Epithelial cell of prostate (primary cell): ENCODE measurements at places on chromosomes 6 and 20.

- no peak for DNase-seq
Measured at GRCh38 chr6:98467902-98468301, 366.5 kb upstream of the POU3F2 start.

DNA sequence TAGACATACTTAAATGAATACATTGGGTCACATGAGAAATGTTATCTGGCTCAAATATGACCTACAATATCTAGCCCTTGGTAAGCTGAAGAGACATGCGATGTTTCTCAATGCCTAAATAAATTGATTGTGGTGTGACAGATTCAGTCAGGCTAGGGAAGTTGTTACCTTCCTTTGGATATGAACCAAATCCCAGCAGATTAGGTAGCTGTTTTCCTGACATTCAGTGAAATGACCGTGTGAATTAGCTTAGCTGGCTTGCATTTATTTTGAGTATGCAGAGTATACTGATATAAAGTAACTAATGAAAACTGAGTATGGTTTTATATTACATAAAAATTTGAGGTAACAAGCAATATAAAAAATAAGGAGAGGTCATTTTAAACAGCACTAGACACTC, 288.2 kb downstream of the GJA1 start:
- DNase-seq: no peak

DNA sequence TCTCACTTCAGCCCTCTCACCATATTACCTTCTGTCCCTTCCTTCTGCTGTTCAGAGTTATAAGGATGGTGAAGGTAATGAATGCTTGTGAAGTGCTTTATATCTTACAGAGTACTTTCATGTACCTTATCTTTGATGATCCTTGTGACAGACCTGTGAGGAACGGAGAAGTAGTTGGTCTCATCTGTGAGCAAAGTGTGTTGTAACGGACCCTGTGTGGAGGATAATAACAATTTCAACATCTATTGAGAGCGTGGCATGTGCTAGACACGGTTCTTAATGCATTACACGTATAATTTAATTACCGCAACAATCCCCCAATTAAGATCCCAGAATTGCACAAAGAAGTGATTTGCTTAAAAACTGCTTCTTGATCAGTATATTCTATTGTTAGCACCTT, 124.6 kb downstream of the ANKS1A start:
- no peak for DNase-seq

DNA sequence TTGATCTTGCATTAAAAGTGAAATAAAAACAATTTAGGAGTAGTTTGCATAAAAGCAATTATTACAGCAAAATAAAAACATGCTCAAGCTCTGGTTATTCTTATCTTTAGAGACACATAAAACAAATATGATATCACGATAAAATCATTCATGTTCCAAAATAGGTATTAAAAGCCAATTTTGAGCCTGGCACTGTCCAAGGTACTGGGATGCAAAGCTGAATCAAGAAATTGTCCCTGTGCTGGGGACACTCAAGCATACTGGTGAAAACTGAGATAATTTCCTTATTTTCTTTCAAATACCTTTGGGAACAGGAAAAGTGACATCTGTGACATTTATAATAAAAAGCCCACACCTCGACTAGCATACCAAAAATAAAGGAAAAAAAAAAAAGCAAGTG, 931 bp upstream of the MTCL3 start:
- no peak for DNase-seq

DNA sequence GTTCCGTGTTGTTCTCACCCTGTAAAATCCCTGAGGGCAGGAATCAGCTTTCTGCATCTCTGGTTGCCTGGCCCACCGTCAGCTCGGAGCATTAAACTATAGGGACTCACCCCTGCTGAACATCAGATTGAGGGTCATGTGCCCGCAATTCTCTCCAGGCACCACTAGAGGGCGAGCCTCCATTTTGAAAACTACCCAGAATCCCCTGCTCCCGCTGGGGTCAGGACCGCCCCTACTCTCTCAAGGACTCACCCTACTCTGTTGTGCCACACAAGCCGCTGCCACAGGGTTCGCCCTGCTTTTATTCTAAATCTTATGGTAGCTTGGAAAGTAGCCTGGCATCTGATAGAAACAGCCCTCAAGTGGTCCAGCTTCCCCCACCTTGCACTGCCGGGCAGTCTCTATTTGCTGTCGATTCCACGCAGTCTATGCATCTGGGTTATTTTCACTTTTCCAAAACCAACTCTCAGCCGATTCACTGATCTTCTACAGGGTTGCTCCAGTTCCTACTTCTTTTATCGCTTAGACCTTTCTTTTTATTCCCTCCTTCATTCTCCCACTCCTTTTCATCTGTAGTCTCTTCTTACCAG, 244.1 kb upstream of the QKI start:
- no peak for DNase-seq

- DNase-seq: no peak
Measured at GRCh38 chr6:157216570-157216969, 106.7 kb downstream of the TMEM242 start.

DNA sequence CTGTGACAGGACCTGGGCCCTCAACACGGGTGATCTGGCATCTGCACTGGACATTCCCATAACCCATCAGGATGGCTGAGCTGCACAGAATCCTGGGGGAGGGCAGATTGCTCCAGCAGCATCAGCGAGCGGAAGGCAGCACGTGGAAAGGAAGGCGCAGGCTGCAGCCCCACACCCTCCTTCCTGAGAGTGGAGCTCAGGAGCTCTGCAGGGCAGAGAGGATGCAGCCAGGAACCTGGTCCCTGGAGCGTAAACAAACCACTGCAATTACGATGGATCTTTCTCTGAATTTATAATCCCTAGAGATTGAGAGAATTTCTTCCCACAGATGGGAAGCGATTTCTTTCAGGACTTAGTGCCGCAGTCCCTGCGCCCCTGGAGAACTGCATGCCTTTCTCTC, 39.7 kb upstream of the EMILIN3 start:
- no peak for DNase-seq

GRCh38 chr6:21201187-21201586, 392.4 kb upstream of the SOX4 start:
- DNase-seq: no peak

DNA sequence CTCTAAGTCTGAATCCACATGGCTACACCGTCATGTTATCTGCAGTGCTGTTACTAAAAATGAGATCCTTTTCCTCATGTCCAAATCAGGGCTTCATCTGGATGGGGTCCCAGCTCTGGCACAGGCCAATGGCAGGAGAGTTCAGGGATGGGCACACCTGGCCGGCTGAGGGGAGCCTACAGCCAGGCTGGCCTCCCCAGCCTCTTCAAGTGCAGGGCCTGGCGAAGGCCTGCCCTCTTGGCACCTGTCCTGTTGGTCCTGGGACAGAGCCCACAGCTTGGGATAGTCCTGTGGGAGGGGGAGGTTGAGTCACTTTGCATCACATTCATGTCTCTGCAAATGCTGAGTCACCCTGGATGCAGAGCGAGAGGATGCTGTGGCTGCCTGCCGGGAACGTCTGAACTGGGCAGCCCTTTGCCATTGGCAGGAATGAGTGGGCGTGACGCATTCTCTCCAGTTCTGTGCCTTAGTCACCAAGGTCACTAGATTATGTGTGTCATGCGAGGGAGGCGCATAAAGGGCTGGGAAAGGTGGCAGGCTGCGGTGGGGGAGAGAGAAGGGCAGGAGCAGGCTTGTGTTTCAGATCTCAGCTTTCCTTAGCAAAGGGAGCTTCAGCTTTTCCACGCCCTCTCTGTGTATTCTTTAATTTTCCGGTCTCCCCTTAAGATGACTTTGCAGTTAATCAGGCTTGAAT, 223.2 kb upstream of the ECI2 start:
- DNase-seq: peak; percentile 100

- DNase-seq: no peak
Measured at GRCh38 chr6:89818977-89819335, 638 bp downstream of the MDN1 start.

GRCh38 chr6:159646733-159647132, 46.3 kb downstream of the SOD2 start:
- peak; percentile 29 for DNase-seq

- DNase-seq: no peak
Measured at GRCh38 chr20:36206068-36206467, 30.2 kb upstream of the AAR2 start.

GRCh38 chr6:1313384-1313766, 1.5 kb downstream of the FOXQ1 start:
- DNase-seq: no peak

DNA sequence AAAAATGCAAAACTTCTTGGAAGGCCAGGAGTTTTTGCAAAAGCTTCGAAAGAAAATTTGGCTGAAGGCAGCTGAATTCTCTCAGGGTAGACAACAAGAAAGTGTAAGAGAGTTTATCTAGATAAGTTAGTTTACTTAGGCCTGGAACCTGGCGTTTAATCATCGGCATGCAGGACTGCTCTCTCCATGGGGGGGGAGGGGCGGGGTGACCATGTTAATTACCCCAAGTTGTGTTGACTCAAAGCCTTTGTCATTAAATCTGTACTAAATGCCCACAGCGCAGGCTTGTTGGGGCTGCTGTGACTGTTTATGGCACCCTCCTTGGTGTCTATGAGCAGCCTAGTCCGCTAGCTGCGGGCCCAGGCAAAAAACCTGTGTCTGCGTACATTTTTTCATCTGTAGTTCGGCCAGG, 20.1 kb upstream of the ZNF451 start:
- DNase-seq: no peak

DNA sequence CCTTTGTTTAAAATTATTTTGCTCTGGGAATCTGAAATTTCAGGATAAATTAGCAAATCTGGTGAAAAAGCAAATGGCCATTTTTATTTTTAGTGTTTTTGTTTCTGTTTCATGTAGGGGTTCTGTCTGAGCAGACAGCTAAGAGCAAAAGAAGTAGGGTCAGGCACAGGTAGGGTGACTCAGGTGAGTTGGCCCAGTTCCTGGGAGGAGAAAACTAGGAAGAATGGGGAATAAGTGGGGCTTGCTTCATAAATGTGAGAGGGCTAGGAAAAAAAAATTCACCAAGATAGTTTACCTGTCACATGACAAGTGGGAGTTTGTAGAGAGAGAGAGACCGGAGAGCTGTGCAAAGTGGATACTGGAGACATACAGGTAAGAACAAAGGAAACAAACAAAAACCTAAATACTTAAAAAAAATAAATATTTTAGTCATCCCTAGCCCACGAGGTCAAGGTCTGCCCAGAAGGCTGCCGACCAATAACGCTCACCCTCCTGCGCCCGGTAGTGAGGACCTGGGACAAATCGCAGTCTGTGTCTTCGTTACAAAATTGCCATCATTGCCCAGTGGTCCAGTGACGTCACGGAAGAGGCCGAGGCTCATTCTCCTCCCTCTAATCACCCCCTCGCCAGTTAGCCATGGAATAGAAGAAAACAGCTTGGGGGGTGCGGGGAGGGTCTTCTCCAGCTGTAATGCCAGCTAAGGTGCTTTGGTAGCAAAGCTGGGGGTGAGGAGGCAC, 2.3 kb downstream of the THBD start:
- no peak for DNase-seq

- no peak for DNase-seq
Measured at GRCh38 chr20:50323209-50323608, 132.6 kb downstream of the CEBPB start.

- DNase-seq: no peak
Measured at GRCh38 chr20:3165473-3166337, 6.0 kb upstream of the FASTKD5 start.

DNA sequence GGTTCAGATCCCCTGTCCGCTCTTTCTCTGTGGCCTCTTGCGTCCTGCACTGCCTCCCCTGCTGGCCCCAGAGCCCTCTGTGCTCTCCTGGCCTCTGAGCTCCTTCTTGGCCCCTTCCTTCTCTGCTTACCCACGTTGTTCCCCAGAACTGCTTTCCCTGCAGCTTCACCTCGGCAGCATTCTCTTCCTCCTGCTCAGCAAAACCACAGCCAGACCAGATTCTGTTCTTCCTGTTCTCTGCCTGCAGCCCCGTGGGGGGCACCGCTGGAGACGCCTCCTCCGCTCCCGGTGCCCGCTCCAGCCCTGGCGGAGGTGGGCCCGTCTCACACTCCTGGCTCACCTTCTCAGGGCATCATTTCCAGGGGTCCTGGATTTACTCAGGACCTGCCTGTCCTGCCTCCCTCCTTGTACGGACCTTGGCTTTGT, 59.7 kb downstream of the TCP11 start:
- DNase-seq: no peak

- DNase-seq: no peak
Measured at GRCh38 chr6:84516154-84516553, 248.2 kb downstream of the TBX18 start.
